ENCODE measurements at places on chromosomes 4 and X.

GRCh38 chr4:147326591-147326990 lies 154.3 kb upstream of the EDNRA start:
- no peak for DNase-seq

DNA sequence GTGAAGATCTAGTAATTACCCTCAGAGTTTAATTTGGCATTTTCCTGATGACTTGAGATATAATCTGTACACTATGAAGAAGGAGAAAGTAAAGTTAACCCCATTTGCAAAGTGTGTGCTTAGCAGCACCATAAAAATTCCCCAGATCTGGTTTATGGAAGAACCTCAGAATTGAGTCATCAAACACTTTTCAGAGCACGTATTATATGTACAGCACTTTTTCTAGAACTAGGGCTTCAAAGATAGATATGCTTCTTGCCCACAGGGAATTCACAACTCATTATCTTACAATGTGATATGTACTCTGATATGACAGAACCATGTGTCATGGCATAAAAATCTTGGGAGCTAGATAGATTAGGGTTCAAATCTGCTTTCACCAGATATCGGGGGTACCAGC lies 150.9 kb downstream of the SLC10A7 start:
- DNase-seq, result no peak

- no peak for DNase-seq
These were observed 689 bp upstream of the TMA16 start for GRCh38 chr4:163493643-163494359.

- no peak for DNase-seq
These were observed 7.1 kb downstream of the CCDC160 start for GRCh38 chrX:134244043-134244442.

DNA sequence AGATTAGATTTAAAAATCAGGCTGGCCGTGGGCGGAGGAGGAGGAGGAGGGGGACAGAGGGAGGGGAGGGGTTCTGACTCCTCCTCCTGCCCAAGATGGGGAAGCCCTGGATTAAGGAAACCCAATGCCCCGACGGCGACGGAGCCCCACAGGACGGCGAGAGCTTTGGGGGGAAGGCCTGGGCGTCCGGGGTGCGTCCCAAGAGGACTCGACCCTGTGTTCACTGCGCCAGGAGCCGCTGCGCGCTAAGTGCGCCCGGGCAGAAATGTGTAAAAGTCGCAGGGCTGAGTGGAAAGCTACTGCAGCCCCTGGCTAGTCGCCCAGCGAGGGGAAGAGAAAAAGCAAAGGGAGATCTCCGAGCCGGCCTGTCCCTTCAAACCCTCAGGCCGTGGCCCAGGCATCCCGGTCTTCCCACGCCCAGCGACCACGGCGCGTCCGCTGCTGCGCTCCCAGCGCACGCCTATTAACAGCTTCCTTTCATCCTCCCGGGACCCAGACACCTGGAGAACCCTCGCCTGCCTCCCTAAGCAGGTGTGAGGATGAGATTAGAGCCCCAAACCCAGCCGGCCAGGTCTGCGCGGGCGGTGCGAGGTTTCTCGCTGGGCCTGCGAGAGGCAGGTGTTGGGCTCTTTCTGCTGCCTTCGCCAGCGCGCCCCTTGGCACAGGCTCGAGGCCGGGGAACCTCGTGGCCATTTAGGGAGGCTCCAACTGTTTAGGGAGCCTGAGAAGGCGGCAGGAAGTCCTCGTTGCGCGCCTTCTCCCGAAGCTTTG lies 1.4 kb upstream of the RPS6KA3 start:
- DNase-seq, result no peak

DNA sequence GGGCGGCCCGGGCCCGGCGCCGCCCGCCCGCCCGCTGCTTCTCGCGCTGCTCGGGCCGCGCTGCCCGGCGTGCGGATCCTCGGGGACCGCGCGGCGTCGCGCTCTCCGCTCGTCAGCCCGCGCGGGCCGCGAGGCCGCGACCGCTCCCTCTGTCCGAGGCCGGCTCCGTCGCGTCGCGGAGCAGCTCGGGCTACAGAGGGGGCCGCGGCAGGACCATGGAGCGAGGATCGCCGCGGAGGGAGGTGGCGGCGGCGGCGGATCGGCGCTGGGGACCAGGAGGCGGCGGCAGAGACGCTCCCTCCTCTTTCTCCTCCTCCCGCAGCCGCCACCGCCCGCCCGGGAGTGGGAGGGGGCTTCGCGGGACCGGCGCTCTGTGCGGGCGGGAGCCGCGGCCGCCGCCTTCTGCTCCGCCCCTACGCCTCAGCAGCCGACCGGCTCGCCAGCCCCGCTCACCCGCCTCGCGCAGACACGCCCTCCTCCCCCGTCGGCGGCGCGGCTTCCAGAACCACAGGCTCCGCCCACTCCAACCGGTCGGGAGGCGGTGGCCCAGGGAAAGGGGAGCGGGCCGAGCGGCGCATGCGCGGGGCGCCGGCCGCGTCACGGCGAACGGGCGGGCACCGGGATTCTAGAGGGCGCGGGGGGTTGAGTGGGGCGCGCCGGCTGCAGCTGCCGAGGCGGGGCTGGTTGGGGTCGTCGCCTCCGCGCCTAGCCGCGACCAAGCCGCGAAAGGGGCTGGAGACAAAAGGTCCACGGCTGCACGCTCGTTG lies at the start of gene CASK:
Gene CASK, minus strand, starts transcription at position 344 of the 767 bp plus-strand sequence. CDS start 566 bp downstream, outside the sequence.
- peak; percentile 61 for DNase-seq

DNA sequence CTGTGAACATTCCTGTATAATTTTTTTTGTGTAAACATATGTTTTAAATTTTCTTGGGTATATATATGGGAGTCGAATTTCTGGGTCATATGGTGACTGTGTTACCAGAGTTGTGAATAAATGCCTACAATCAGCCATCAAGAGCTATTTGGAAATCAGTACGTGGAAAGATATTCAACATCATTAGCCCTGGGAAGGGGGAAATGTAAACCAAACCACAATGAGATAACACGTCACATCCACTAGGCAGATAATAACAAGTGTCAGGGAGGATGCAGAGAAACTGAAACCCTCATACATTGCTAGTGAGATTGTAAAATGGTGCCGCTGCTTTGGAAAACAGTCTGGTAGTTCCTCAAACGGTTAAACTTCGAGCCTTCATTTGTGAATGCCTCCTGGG lies 43.9 kb downstream of the LUZP4 start:
- no peak for DNase-seq

- DNase-seq, result no peak
These were observed 8.8 kb downstream of the CEP44 start for GRCh38 chr4:174292473-174292872.

- DNase-seq, result no peak
These were observed at the start of gene ANOS1 for GRCh38 chrX:8731559-8732395. TSS of gene ANOS1 (minus strand) at chrX:8732137. CDS start at chrX:8732036, 101 bp downstream.

- no peak for DNase-seq
These were observed 78.5 kb downstream of the CRMP1 start for GRCh38 chr4:5814421-5814820.

GRCh38 chrX:2406891-2407518 lies 93.8 kb downstream of the DHRSX start:
- no peak for DNase-seq

- no peak for DNase-seq
These were observed 368.7 kb downstream of the CCSER1 start for GRCh38 chr4:90495936-90496335.

GRCh38 chrX:129793604-129794191 lies 13.9 kb downstream of the SASH3 start:
- DNase-seq, result no peak

- DNase-seq, result no peak
These were observed 395.6 kb upstream of the DIPK2B start for GRCh38 chrX:45596188-45596808.

DNA sequence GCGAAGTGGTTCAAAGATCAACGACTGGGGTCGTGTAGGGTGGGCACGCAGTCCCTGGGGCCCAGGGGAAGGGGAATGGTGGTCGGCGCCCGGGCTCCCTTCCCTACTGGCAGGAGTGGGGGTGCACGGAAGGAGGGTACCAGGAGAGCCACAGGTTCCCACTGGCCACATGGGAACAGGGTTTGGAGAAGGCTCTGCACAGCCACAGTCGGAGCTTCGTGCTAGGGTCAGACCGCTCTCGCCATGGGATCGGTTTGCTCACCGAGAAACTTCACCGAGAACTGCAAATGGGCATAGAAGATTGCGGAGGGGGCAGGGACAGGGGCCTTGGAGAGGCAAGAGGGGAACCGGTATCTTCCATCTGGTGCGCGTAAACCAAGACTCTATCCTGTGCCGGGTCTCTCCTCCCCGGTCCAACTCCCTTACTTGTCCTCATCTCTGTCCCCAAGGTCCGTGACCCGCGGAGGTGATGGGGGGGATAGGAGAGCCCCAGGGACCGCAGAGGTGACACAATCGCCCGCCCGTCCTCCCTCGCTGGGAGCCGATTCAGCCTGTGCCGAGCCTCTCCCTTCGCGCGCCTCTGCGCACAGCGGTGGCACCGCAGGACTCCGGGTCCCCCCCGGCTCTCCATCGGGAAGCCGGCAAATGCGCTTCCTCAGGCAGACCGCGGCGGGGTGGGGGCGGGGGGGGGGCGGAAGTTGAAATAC lies 1.0 kb downstream of the SCD5 start:
- DNase-seq, result no peak

- DNase-seq, result no peak
These were observed 150.9 kb upstream of the ANK2 start for GRCh38 chr4:112898357-112899141.

DNA sequence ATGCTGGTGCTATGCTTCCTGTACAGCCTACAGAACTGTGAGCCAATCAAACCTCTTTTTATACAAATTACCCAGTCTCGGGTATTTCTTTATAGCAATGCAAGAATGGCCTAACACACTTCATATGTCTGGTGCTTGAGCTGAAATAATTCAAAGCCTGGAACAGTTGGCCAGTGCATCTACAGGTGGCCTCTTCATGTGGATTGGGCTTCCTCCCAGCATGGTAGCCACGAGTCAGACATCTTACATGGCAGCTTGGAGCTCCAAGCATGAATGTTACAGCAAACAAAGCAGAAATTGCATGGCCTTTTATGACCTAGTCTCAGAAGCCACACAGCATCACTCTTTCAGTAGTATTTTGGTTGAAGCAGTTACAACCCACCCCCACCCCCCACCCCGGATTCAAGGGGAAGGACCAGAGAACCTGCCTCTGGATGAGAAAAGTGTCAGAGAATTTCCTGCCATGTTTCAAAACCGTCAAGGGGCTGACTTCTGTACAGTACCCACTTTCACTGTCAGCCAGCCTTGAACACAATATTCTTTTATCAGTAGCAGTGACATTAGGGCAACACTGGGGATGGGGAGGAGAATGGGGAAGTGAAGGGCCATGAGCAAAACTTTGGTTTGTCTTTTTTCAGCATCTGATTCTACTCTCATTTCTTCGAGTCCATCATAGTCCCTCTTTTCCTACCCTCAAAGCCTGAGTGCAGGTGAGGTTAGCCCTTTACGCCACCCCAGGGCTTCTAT lies 368.7 kb downstream of the BCOR start:
- DNase-seq, result no peak

GRCh38 chr4:134650461-134650860 lies 448.9 kb upstream of the PABPC4L start:
- no peak for DNase-seq

DNA sequence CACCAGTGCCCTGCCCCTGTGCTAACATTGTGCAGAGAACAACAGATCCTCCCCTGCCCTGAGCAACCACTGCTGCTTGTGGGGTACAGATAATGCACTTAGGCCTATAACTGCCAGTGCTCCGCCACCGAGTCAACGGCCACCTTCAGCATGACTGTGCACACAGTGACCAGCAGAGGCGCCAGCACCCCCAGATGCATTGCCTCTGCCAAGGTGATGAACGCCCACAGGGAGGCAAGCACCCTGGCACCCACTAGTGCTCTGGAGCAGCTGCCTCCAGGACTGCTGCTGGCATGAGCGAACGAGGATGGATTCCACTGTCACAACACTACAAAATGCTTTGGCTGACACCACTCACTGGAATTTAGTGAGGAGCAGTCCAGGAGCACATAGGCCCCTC lies 38.2 kb downstream of the SPIN2B start:
- no peak for DNase-seq

DNA sequence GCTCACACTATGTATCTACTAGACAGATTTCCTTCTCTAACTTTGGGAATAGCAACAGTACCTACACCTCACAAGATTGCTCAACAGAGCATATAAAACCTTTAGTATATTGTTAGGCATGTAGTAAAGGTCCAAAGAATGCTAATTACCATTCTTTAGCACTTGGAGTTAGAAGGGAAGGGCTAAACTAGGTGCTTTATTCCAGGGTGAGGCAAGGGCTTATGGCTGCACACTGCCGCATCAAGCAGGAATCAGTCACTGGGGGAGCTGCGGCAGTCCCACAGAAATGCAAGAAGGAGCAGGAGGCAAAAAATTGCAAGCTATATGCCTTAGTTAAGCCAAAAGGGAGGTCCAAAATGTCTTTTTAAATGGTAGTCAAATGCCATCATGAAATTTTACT lies 162.7 kb downstream of the PPP3CA start:
- no peak for DNase-seq

DNA sequence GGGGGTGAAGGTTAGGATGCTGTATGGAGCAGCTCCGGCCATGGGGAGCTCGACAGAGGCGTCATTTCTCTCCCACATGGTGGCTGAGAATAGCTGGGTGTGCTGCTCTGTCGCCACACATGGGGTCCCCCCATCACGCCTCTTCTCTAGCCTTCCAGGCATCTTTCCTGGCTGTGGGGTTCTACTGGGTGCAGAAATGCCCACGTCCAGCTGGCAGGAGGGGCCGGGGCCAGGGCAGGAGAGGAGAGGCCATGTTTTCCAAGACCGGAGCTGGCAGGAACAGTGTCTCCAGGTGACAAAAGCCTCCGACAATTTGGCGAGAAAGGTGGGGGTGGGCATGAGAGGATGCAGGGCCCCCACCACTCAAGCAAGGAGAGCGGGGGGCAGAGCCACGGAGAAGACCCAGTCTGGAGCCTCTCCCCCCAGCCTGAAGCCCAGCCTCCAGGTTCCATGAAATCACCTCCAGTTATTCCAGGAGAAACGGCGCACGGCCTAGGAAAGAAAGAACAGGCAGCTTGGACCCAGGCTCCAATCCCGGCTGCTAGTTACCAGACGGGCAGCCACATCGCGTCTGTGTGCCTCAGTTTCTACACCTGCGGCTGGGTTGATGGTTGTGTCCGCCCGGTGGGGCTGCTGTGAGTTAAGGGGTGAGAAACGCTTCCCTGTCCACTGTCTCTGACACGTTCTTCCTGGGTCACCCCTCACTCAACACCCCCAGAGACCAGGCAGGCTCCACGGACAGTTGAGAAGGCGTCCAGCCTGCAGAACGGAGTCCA lies 27.4 kb upstream of the SPON2 start:
- no peak for DNase-seq

- DNase-seq, result no peak
These were observed 10.3 kb upstream of the ODAPH start for GRCh38 chr4:75545526-75545925.

GRCh38 chr4:133996431-133997121 lies 205.0 kb downstream of the PABPC4L start:
- DNase-seq, result no peak

- DNase-seq, result no peak
These were observed 58.9 kb downstream of the CPE start for GRCh38 chr4:165437691-165438090.

- no peak for DNase-seq
These were observed 61.8 kb downstream of the FHDC1 start for GRCh38 chr4:152997771-152998487.

DNA sequence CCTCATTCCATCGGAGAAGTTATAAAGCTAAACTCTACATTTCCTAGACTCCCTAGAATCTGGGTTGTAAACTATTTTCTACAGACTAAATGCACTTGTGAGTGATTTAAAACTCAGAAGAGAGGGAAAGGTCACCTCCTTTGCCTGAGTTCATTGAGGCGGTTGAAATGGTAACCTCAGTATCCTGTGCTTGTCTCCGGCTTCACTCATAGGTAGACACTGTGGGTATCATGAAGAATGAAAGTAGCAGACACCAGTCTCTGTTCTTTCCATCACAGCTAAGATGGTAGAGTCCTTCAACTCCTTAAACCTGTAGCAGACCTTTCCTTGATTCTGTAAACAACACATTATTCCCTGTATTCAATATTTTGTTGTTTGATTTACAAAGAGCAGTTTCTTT lies 291.3 kb upstream of the ANKRD50 start:
- no peak for DNase-seq

Measured in amniotic stem cell (primary cell).